ENCODE measurements at places on chromosomes 3 and 15.

DNA sequence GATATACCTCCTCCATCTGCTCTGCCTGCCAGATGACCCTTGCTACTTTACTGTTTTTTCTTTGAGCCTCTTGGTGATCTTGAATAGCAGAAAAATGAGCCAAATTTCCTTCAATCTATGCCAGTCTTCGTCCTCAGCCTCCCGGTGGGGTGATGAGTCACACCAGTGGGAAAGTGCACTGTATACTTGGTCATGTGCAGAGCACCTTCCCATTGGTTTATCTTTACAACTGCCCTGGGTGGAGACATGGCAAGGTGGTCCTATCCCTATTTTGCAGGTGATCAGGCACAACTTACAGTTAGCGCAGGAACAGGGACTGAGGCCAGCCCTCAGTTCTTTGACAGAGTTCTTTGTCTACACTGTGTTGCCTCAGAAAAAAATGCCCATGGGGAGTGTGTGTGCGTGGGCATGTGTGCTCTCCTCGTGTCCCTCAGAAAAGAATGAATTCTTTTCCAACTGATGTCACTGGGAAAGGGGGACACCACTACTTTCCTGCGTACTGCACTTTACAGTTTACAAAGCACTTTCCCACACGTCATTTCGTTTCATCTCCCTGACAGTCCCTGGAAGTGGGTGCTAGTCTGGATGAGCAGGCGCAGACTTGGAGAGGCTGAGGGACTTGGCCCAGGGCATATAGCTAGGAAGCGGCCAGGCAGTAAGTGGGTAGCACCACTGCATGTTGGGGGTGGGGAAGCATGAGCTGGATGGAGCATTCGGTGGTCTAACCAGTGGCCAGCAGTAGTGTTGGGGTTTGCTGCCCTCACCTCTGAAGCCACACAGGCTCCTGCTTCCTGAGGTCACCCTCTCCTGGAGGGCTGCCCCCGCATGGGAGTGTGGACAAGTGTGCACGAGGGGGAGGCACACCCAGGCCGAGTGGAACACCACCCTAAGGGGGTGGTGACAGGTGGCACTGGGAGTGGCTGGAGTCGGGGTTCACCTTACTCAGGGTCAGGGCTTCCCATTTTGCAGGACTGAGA, 24.1 kb downstream of the SMAD3 start:
- DNase-seq, result no peak

- no peak for DNase-seq
Observed at GRCh38 chr3:43010638-43011037, 31.5 kb downstream of the GASK1A start.

- no peak for DNase-seq
Observed at GRCh38 chr3:33791477-33792166, 6.8 kb upstream of the PDCD6IP start.

DNA sequence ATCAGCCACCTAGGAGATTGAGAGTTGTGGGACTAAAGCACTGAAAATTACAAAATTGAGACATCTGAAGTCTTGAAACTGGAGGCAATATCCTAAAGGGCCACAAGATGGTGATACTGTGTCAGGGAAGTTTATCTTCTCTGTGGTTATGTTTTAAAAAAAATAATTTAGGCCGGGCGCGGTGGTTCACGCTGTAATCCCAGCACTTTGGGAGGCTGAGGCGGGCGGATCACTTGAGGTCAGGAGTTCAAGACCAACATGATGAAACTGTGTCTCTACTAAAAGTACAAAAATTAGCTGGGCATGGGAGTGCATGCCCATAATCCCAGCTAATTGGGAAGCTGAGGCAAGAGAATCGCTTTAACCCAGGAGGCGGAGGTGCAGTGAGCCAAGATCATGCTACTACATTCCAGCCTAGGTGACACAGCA, 17.9 kb upstream of the NIT2 start:
- DNase-seq, result no peak

- DNase-seq, result no peak
Observed at GRCh38 chr3:106247902-106248684, 379.3 kb upstream of the CBLB start.

DNA sequence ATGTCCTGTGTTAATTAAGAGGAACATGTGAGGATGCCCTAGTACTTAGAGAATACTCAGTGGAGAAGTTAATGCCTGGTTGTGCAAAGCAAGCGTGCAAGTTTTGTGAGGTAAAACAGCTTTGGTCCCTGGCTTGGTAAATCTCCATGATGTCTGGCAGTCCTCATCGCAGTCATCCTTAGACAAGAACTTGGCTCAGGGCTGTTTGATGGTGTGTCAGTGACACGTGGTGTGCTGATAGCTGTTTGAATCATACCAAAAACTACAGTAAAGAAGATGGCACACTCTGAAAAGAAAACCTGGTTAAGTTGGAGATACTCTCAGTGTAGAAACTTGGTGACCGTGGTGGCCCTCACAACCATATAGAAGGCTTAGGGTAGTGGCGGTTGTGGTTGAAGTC, 361.7 kb downstream of the FEZF2 start:
- no peak for DNase-seq

DNA sequence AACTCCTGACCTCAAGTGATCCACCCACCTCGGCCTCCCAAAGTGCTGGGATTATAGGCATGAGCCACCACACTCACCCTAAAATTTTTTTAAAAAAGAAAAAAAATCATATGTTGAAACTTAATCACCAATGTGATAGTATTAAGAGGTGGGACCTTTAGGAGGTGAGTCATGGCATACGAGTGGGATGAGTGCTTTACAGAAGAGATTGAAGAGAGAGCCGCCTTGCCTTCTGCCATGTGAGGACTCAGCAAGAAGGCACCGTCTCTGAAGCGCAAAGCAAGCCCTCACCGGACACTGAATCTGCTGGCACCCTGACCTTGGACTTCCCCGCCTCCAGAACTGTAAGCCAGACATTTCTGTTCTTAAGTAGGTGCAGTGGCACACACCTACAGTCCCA, 5.5 kb downstream of the ARPIN start:
- DNase-seq, result no peak

GRCh38 chr3:190024912-190025311, 95.8 kb downstream of the P3H2 start:
- DNase-seq, result no peak

- no peak for DNase-seq
Observed at GRCh38 chr3:20230954-20231353, 44.9 kb upstream of the SGO1 start.

DNA sequence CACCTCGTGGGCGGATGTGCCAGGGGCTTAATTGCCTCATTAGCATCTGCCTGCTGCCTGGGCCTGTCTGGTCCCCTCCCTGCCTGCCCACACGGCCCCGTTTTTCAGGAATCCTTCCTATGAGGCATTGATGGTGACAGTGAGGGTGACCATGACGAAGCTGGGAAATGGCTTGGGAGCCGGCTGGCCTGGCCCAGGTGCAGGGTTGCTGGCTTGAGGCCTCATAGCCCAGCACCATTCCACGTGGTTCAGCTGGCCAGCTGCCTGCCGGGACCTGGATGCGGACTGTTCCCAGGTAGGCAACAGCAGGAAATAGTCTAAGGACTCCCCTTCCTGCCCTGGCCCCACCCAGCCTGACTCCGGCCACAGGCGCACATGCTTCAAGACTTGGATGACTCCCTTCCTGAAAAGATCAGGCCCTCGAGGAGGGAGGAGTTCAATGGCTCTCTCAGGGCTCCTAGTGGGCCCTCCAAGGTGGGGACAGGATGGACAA, 8.9 kb upstream of the DUSP7 start:
- DNase-seq, result no peak

DNA sequence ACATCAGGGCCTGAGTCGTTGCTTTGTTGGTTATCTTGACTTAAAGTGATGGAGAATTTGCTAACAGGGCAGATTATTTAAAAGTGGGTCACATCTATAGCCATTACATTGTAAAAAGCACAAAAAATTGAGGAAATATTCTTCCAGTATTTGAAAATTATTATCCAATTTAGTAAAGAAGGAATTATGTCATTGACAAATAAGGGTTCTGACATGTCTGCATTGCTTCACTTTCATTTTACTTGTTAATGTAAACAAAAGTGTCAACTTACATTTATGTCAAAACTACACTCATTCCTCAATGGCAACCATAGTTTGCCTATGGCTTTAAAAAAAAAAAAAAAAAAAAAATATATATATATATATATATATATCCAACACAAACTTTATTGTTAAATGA, 3.4 kb upstream of the PARP14 start:
- no peak for DNase-seq

GRCh38 chr15:52540374-52541012, 11.8 kb upstream of the MYO5A start:
- DNase-seq, result no peak

- DNase-seq, result peak; percentile 24
Observed at GRCh38 chr15:82108489-82109078, 62.8 kb upstream of the MEX3B start.

DNA sequence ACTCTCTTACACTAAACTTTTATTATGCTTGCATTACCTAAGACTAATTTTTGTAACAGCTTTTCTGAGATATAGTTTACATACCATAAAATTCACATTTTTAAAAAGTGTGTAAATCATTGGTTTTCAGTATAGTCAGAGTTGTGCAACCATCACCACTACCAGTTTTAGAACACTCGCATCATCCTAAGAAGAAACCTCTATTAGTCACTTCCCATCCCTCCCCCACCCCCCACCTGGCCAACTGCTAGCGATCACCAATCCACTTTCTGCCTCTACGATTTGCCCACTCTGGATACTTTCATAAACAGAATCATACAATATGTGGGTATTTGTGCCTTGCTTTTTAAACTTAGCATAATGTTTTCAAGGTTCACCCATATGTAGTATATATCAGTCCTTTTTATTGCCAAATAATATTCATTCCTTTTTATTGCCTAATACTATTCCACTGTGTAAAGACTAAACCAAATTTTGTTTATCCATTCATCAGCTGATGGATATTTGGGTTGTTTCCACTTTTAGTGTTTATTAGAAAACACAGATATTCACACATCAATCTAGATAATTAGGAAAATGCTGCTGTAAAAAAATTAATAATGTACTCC, 23.0 kb downstream of the UBP1 start:
- DNase-seq, result no peak

DNA sequence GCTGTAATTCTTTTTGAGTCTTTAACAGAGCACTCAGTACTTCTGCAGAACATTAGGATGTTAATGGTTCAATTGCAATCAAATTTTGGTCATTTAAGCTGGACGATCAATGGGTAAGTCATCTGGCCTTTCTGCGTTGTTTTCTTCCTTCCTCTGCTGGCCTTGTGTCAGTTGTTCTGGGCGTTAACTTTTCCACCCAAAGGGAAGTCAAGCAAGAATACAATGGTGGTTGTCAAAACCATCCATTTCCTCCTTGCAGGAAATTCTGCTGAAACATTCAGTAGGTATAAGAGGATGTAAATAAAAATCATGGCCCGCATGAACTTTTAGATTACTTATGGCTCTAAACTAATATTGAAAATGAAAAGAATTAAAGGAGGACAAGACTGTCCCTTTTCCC, 584.0 kb downstream of the GRM7 start:
- DNase-seq, result no peak

DNA sequence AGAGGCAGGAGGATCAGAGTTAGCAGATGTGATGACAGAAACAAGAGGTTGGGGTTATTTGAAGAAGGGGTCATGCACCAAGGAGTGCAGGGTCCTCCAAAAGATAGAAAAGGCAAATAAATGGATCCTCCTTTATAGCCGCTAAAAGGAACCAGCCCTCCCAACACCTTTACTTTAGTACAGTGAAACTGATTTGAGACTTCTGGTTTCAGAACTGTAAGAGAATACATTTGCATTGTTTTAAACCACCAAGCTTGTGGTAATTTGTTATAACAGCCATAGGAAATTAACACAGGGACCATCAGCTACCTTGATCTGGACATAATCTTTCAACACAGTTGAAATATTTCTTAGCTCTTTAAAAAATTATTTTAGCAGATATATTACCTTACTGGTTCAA, 166.6 kb downstream of the TIGIT start:
- no peak for DNase-seq

GRCh38 chr15:66894986-66895780, 170.2 kb upstream of the SMAD3 start:
- no peak for DNase-seq

DNA sequence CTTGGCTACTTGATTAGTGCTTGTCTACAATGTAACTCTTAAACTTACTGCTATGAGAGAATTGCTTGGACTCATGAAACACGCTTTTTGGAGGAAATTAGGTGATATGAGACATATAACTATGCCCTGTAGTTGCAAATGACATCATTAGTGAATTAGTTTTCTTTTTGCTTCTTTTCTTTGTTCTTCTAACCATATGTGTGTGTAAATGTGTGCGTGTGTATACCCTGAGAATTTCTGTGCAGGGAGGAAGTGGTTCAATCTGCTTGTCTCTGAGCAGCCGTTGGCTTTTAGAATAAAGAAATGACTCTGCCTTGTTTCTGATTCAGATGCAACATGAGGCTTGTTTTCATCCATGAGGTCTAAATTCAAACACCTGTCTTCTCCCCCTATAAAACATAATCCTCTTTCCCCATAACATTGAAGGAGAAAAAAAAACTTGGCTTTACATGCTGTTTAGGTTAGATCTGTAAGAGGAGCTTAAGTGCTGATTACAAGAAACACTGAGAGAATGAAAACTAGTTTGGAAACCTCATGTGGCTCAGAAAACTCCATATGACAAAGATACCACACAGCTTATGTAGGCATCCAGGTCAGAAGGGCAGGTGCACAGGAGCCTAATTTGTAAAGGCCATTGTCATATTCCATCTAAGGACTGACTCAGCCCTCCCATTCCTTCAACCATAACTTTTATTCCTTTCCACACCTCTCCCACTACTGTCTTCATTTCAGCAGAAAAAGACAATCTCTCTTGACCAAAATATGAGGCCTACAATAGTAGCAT, 30.5 kb upstream of the BLM start:
- no peak for DNase-seq

DNA sequence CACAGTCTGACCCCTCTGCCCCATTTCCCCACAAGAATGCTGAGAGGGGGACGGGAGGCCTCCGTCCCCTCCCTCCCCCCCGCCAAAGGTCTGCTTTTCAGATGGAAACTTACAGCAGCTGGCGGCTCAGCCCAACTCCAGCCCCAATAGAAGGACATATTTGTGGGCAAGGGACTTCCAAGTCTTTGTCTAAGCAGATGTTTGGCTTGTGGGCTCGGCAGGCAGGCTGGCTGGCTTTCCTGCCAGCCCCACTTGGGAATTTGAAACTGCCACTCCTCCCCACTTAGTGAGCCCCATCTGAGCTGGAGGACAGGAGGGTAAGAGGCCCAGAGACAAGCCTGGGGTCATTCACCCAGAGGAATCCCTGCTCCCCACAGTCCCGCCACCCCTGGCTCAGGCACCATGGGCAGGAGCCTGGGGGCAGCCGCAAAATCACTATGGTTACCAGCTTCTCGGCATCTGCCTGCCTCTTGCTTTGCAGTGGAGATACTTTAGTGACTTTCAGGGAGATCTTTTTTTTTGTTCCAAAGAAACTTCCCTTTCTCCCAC, 53.6 kb downstream of the LMCD1 start:
- no peak for DNase-seq

DNA sequence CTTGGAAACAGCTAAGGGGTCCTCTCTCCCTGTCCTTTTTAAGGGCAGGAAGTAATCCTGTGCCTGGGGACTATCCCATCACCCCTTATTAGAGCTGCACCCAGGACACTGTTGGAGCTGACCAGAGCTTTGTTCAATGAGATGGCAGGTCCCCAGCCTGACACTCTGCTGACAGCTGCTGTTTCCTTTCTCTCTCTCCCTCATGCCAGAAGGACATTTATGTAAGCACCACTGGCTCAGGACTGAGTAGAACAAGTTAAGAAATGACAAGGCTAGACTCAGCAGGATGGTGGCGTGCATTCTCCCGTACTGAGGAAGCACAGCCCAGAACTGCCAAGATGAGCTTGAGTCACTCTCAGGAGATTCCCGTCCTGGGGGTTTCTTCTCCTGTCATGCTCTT, 17.3 kb downstream of the GJD2 start:
- DNase-seq, result no peak

GRCh38 chr3:134883697-134884385, 88.8 kb downstream of the EPHB1 start:
- no peak for DNase-seq
